Breast epithelium (tissue), 4 donors: ENCODE measurements at places on chromosomes 16 and 17.
A peak's percentile ranks its signal among the peaks of the same experiment; 100 is the strongest.

GRCh38 chr16:31439519-31439918 is 3.1 kb downstream of the ZNF843 start:
- no peak for DNase-seq

DNA sequence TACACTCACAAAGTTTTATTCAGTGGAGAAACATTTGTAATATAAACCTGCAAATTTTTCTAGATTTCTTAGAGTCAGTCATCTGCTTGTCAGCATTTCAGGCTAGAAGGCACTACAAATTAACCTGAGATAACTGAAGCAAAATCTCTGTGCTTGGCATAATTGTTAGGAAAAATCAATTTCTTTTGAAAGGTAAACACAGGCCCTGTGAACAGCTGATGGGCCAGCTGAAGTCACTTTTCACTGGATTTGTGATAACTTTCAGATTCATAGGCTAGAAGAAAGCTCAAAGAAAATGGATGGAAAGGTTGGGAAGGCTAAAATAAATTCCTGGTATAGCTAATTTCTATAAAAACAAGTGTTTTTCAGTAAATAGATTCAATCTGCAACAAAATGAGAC is 34.0 kb upstream of the SLC6A2 start:
- no peak for DNase-seq

- no peak for DNase-seq
Observed at GRCh38 chr17:45231481-45232116, 9.9 kb downstream of the FMNL1 start.

- DNase-seq = no peak
Observed at GRCh38 chr16:399340-400019, 2.2 kb upstream of the DECR2 start.

GRCh38 chr16:21643785-21644184 is 8.6 kb downstream of the IGSF6 start:
- no peak for DNase-seq

GRCh38 chr16:89343501-89344457 is 126.3 kb downstream of the ZNF778 start:
- DNase-seq = no peak

DNA sequence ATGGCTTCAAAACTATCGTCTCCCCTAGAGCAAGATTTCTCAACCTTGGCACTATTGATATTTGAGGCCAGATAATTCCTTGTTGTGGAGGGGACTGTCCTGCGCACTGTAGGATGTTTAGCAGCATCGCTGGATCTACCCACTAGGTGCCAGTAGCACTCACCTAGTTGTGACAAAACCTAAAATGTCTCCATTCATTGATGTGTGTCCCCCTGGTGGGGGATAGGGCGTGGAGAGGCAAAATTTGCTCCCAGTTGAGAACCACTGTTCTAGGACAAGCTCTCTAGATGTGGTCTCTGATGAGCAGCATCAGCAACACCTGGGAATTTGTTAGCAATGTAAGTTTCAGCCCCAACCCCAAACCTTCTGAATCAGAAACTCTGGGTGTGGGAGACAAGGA is 259.0 kb downstream of the XYLT1 start:
- no peak for DNase-seq

DNA sequence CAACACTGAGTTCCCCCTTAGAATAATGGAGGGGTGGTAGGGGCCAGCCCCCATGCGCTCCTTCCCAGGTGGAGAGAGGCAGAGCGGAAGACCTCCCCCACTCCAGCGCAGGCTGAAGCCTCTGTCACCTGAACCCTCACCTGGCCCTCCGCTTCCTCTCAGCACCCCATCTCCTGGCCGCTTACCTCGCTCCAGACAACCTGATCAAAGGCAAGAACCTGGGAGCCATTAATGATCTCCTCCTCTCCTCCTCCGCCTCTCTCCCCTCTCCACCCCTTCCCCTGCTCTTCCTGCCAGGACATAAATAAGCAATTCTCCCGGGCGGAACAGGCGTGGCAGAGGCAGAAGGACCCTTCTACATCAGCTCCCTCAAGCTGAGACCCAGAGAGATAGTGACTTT is 110.2 kb upstream of the LHX1 start:
- DNase-seq = no peak

DNA sequence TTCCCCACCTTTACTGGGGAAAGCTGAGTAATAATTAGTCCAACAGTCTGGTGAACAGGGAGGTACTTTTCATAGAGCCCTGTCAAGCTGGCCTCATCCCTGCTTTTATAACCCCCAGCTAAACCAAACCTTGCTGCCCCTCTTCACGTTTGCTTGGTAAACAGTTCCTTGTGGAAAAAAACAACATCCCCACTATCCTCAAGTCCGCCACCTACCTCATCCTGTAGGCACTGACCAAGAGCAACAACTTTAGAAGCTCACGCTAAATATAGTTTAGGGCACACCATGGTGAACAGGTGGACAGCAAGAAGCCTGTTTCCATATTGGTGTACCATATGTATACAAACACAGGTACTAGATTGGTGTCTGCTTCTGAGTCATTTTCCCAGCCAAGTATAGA is 16.5 kb downstream of the NFE2L1 start:
- no peak for DNase-seq

- peak; percentile 54 for DNase-seq
Observed at GRCh38 chr17:8857919-8858318, 9.6 kb downstream of the PIK3R6 start.

GRCh38 chr17:56656701-56657327 is 63.3 kb downstream of the NOG start:
- no peak for DNase-seq

- DNase-seq = no peak
Observed at GRCh38 chr17:13266606-13267005, 248.8 kb upstream of the ELAC2 start.

GRCh38 chr17:5825717-5826330 is 241.5 kb upstream of the NLRP1 start:
- DNase-seq = no peak

DNA sequence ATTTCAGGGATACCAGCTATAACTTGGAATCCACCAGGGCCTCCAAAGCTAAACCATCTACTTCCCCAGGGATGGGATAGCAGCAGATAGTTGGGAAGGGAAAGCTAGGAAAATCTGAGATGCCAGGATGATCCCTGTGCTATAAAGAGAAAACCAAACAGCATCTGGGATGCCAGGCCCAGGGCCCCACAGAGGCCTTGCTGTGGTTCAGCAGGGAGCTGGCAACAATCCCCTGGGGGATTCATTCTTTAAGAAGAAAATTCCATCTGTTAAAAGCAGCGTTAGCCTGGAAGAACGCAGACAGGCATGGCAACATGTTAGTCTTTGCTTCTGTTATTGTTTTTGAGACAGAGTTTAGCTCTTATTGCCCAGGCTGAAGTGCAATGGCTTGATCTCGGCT is 16.6 kb downstream of the MYO18A start:
- no peak for DNase-seq

- peak; percentile 91 for DNase-seq
Observed at GRCh38 chr16:10942352-10943063, at the start of gene DEXI. DEXI (minus strand) TSS chr16:10942468; CDS start chr16:10942005, 463 bp downstream.

DNA sequence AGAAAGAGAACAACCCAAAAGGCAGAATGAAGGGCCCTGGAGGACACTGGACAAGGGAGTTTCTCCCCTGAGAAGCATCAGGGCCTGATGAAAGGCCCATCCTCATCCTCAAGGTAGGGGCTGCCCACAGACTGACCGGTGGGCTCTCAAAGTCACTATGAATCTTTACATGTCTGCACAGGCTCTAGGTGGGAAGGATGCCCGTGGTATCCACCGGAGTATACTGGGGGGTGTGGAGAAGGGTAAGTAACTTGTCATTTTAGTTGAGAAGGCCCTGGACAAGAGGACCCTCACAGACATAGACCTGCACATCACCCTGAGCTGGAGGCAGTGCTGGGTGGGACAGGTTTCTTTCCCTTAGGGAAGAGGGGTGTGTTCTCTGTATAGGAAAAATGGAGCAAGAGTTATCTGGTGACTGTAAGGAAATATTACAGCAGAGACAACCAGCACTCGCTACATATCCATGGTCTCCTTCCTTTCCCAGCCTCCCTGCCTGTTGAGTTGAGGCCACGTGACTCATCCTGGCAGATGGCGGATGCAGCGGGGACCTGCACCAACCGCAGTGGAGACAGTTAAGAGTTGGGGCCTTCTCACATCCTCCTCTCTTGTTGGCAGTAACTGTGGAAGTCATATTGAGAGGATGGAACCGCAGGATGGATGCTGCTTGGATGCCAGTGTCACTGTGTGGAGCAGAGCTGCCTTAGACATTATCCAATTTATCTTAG is 45.6 kb upstream of the KCNJ12 start:
- DNase-seq = peak; percentile 22

DNA sequence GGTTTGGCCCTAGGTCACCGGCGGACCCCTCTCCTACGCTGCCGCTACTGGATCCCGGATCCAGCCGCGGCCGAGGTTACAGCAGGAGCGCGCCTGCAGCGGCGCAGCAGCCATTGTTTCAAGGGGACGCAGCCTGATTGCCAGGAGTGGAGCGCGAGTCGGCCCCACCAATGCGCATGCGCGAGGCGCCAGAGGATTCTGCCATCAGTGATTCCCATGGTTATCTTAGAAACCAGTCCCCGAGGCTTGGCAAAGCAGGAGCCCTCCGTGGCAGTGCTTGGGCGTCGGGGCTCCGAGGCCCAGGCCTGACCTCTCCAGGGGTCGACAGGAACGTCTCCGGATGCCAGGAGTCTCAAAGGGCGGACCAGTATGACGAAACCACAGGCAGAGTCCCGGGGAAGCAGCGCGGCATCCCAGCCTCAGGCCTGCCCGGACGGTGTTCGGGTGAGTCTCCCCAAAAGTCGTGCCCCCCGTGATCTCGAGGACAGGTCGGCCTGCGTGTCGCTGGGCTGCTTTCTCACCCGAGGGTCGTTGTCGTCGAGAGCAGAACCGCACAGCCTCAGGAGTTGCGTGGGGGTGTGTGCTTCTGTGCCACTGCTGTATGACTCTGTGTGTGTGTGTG is 608.5 kb downstream of the KCNJ18 start:
- DNase-seq = no peak

DNA sequence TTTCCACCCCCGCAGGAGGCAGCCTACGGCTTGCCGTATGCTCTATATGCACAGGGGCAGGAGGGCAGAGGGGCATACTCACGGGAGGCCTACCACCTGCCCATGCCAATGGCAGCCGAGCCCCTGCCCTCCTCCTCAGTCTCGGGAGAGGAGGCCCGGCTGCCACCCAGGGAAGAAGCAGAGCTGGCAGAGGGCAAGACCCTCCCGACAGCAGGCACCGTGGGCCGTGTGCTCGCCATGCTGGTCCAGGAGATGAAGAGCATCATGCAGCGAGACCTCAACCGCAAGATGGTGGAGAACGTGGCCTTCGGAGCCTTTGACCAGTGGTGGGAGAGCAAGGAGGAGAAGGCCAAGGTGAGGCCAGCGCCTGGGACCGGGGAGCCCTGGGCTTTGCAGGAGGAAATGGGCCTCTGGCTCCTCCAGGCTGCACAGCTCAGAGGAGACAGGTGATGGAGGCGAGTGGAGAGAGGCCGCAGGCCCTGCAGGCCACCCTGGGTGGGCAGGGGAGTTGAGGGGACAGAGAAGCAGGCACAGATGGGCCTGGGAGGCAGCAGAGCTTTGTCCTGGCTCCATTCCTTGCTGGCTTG is 8.6 kb downstream of the SETD1A start:
- no peak for DNase-seq

- DNase-seq = no peak
Observed at GRCh38 chr17:79631640-79632431, 21.0 kb upstream of the RBFOX3 start.

DNA sequence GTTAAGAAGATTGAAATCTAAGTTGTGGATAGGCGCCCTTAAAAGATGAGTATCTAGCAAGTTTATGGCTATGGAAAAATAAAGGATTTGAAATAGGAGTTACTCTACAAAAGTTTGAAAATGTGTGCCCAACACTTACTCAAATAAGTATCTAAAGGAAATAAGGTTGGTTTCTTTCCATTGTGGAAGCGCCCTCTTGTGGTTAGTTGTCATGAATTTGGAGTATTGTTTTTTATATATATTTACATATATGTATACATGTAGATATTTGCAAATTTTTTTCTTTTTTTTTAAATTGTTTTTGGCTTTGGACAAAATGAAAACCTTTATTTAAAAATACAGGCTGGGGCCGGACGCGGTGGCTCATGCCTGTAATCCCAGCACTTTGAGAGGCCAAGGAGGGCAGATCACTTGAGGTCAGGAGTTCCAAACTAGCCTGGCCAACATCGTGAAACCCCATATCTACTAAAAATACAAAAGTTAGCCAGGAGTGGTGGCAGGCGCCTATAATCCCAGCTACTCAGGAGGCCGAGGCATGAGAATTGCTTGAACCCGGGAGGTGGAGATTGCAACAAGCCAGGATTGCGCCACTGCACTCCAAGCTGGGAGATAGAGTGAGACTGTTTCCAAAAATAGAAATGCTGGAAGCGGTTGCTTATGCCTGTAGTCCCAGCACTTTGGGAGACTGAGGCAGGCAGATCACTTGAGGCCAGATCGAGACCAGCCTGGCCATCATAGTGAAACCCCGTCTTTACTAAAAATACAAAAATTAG is 24.0 kb upstream of the VPS4A start:
- DNase-seq = no peak

GRCh38 chr17:36195434-36196130 is 976 bp downstream of the CCL3L1 start:
- DNase-seq = no peak

DNA sequence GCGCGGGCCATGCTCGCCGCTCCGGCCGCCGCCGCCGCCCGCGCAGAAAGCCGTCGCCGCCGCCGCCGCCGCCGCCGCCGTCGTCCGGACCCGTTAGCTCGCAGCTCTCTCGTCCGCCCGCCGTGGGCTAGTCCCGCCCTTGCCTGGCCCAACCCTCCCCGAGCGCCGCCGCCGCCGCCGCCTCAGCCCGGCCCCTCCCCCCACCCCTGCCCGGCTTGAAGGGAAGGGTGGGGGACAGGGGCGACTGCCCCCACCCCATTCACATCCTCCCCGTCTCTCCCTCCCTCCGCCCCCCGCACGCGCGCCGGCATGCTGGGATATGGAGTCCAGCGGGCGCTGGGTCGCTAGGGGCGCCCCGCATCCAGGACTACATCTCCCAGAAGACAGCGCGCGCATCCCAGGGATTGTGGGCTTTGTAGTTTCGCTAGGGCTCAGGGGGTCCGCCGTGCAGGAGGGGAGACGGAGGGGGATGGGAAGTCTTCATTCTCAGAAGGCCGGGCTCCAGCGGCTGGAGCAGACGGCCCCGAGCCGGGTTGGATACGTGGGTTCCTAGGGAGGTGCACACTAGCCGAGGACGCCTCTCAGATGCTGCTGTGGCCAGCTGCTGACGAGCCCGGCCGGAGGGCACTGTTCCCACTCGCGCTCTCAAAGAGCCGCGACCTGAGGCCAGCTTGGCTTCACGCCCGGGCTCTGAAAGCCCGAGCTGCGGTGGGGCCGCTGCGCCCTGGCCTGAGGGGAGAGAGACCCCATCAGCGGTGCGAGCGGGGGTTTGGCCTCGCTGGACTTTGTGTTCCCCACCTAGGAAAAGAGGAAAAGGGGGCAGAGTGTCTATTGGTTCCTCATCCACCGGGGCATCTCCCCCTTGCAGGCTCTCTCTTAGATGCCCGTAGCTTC is at the start of gene ST3GAL2:
TSS of gene ST3GAL2 (minus strand) at position 132 of the 894 bp plus-strand sequence. CDS start 40,570 bp downstream, outside the sequence.
- peak; percentile 81 for DNase-seq

GRCh38 chr16:49399594-49400364 is 26.2 kb downstream of the C16orf78 start:
- DNase-seq = no peak

GRCh38 chr17:2083613-2084035 is 28.7 kb downstream of the HIC1 start:
- DNase-seq = peak; percentile 57

DNA sequence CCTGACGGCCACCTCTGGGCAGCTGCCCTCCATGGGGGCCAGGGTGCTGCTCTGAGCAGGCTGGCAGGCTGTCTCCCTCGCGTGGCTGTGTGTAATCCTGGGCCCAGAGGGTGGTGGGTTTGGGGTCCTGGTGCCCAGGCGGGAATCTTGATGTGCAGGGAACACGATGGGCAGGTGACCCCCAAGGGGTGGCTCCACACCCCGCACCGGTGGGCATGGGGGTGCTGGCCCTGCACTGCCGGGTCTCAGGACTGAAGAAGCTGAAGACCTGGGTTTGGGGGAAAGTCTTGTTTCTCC is 8.6 kb downstream of the CHMP6 start:
- DNase-seq = no peak
